ENCODE measurements at places on chromosomes 1 and 21. TPM values are rescaled to one million over a fixed set of nuclear protein-coding genes. Genes with fewer than 3 reads are reported as not detected.
A peak's percentile ranks its signal among the peaks of the same experiment; 100 is the strongest.

DNA sequence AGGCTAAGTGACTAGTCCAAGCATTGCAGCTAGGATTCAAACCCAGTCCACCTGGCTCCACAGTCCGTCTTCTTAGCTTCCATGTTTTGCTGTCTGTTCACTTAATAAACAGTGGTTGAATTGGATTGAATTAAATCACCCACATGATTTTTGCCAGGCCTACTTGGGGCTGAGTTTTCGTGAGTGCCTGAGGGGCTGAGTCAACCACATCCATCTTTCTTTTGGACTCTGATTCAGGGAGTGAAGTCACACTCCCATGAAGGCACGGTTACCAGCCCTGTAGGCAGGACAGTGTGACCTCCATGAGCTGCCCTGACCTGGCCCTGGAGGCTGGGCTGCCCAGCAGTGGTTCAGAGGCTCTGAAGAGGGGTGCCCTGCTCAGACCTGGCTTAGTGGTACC is 123.7 kb downstream of the ACTL8 start:
- no peak overlapping the region for H3K27ac ChIP-seq
- H3K36me3 ChIP-seq: no peaks in the 10 kb centered on the region
- H3K4me3 ChIP-seq: no peak overlapping the region
- DNase-seq: no peak

- no peak overlapping the region for H3K4me3 ChIP-seq
- H3K27me3 ChIP-seq: no peaks in the 10 kb centered on the region
- H3K4me1 ChIP-seq: no peaks in the 10 kb centered on the region
- DNase-seq: no peak
Observed at GRCh38 chr1:16915627-16915973, 6.1 kb upstream of the CROCC start.

GRCh38 chr1:204319462-204319861 is 40.3 kb downstream of the PLEKHA6 start:
- H3K27me3 ChIP-seq: no peaks in the 10 kb centered on the region
- H3K36me3 ChIP-seq: no peaks in the 10 kb centered on the region
- H3K27ac ChIP-seq: no peak overlapping the region
- H3K4me3 ChIP-seq: no peak overlapping the region
- DNase-seq: no peak

GRCh38 chr1:91020967-91021685 is 709 bp downstream of the ZNF644 start:
- H3K27me3 ChIP-seq: no peaks in the 10 kb centered on the region
- DNase-seq: peak; percentile 87
- peaks cover 6% of the 10 kb centered on the region for H3K4me1 ChIP-seq
- H3K27ac ChIP-seq: peak overlapping the region; percentile 96
- H3K36me3 ChIP-seq: peaks cover 17% of the 10 kb centered on the region
- H3K4me3 ChIP-seq: peak overlapping the region; percentile 89

GRCh38 chr21:25657140-25657539 is 18.1 kb downstream of the JAM2 start:
- no peaks in the 10 kb centered on the region for H3K27me3 ChIP-seq
- no peak overlapping the region for H3K4me3 ChIP-seq
- H3K4me1 ChIP-seq: peaks cover 3% of the 10 kb centered on the region
- DNase-seq: no peak
- no peak overlapping the region for H3K27ac ChIP-seq
- no peaks in the 10 kb centered on the region for H3K36me3 ChIP-seq

The LIX1L gene
- total RNA-seq: 3.0 TPM

GRCh38 chr1:34162852-34163766 is 1.9 kb downstream of the CSMD2 start:
- peaks cover 14% of the 10 kb centered on the region for H3K4me1 ChIP-seq
- H3K36me3 ChIP-seq: no peaks in the 10 kb centered on the region
- peak; percentile 86 for DNase-seq
- no peak overlapping the region for H3K27ac ChIP-seq
- H3K4me3 ChIP-seq: peak overlapping the region; percentile 90

- H3K4me3 ChIP-seq: no peak overlapping the region
- H3K27ac ChIP-seq: no peak overlapping the region
- no peaks in the 10 kb centered on the region for H3K27me3 ChIP-seq
- H3K36me3 ChIP-seq: no peaks in the 10 kb centered on the region
Observed at GRCh38 chr1:76951153-76951552, 83.9 kb downstream of the ST6GALNAC5 start.

DNA sequence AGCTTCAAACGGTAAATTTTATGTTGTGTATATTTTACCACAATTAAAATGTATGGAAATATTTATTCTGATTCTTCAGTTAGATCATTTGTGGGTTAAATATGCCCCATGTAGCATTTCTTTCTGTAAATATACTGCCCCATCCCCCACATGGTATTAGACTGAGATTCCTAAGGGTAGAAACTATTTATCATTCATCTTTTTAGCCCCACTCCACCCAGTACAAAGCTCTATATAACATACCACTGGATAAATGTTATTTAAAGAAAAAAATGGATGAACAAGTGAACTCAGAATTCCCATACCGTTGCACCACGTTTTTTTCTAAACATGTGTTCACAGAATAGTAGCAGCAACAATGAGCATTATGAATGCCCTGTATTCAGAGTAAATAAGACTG is 234.0 kb upstream of the IRF2BP2 start:
- H3K36me3 ChIP-seq: no peaks in the 10 kb centered on the region
- no peak for DNase-seq
- H3K4me1 ChIP-seq: no peaks in the 10 kb centered on the region
- H3K27ac ChIP-seq: no peak overlapping the region

DNA sequence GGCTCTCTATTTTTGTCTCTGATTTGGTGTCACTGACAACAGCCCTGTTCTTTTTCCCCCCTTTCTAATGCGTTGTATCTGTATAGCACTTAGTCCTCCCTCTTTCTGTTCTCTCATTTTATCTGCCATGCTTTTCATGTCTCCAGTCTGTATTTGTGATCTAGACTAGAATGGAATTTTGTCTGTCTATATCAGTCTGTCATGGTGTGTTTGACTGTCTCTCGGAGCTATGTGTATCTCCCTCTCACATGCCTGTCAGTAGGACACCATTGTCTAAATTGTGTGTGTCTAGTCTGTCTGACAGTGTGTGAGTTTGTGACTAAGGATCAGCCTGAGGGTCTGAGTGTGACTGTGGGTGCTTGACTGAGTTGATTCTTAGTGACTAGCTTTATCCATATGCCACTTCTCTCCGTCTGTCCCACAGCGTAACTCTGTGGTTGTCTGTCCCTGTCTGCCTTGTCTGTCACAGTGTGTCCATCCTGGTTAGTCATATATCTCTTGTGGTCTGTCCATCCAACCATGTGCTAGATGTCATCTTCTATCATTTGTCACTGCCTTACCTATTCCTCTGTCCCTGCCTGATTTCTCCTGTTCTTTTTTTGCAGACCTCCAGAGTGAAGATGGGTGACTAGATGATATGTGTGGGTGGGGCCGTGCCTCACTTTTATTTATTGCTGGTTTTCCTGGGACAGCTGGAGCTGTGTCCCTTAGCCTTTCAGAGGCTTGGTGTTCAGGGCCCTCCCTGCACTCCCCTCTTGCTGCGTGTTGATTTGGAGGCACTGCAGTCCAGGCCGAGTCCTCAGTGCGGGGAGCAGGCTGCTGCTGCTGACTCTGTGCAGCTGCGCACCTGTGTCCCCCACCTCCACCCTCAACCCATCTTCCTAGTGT is 1.4 kb upstream of the B4GALT2 start:
- peaks cover 31% of the 10 kb centered on the region for H3K36me3 ChIP-seq
- DNase-seq: no peak
- no peak overlapping the region for H3K4me3 ChIP-seq
- H3K27ac ChIP-seq: no peak overlapping the region
- H3K4me1 ChIP-seq: peaks cover 22% of the 10 kb centered on the region

DNA sequence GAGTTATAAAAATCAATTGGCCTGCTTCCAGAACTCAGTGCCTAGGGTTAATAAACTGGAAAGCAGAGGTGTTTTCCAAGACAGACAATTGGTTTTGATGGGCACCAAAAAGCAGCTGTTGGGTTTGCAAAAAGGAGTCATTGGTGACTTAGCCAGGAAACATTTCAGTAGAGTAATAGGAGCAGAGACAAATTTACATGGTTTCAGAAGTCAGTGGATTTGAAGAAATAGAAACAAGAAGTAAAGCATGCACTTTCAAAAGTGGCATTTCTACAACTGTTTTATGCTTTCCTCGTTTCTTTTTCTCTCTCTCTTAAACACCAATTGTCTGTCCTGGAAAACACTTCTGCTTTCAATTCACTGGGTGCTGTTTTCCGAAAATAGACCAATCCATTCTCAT is 87.8 kb downstream of the GLUL start:
- H3K36me3 ChIP-seq: no peaks in the 10 kb centered on the region
- no peaks in the 10 kb centered on the region for H3K4me1 ChIP-seq
- H3K27me3 ChIP-seq: no peaks in the 10 kb centered on the region
- no peak for DNase-seq
- H3K27ac ChIP-seq: no peak overlapping the region
- no peak overlapping the region for H3K4me3 ChIP-seq
